ENCODE measurements at places on chromosomes 5 and 9.

- DNase-seq, result no peak
These were observed 46.2 kb downstream of the SPRY4 start for GRCh38 chr5:142278627-142279026.

DNA sequence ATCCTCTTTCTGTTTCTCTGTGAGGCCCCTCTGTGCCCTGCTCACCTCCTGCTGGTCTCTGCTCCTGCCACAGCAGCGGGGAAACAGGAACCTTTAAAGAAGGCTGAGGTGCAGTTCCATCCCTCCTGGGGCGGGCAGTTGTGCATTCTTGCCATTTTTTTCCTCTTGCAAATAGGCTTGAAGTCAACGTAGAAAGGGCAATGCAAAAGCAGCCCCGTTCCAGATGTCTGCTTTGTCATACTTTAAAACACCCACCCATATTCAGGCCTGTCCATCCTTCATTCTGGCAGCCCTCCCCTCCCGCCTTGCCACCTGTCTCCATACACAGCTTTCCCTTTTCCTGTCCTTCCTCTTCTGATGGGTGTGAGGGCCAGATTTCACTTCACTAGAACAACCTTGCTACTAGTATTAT is 65.4 kb upstream of the KLF9 start:
- no peak for DNase-seq

DNA sequence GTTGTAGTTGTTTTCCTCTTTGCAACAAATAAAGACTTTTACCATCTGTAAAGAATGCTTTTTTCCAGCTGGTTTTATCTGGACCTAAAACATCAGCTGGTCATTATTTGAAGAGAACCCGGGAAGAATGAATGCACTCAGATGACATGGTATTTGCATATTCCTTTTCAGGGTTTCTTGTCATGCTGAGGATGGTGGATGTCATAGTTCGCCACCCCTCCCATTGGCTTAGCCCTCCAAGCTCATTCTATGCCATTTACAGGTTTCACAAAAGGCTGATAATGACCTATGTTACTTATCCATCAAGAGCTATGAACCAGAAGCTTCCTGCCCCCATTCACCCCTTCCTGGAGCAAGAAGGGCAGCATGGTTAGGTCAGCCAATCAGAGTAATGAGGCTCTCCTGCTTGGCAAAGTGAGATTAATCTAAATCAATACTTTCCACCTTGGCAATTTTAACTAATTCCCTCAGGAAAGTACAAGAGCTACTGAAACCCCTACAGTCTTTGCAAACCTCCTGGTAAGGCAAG is 440.5 kb upstream of the TLE4 start:
- no peak for DNase-seq

GRCh38 chr5:32909207-32909606 is 198.1 kb downstream of the NPR3 start:
- DNase-seq, result no peak

- no peak for DNase-seq
These were observed 479.5 kb upstream of the TNC start for GRCh38 chr9:115597330-115597895.
